Smooth muscle cell of the umbilical artery (primary cell): ENCODE measurements at places on chromosomes 11 and 22. TPM values are rescaled to one million over a fixed set of nuclear protein-coding genes. Genes with fewer than 3 reads are reported as not detected.

Gene KDM4E
- not detected in 2 replicates for total RNA-seq

Gene LRRC10B
- total RNA-seq: 0.09 TPM in 1 of 2 replicates, not detected in the other

Gene UBQLNL
- total RNA-seq: 0.05 and 0.30 TPM in 2 replicates

Gene HSPB2
- total RNA-seq: under 0.01 and 0.14 TPM in 2 replicates

Gene KDELR3
- 160 and 218 TPM in 2 replicates for total RNA-seq

Gene DDTL
- 0.59 and 0.60 TPM in 2 replicates for total RNA-seq

Gene APOL4
- under 0.01 TPM in 1 of 2 replicates, not detected in the other for total RNA-seq

Gene GDPD4
- total RNA-seq: 0.69 TPM in 1 of 2 replicates, not detected in the other

Gene TREH
- not detected in 2 replicates for total RNA-seq

Gene TBRG1
- 26.7 and 29.4 TPM in 2 replicates for total RNA-seq

Gene C22orf42
- total RNA-seq: not detected in 2 replicates

Gene RFPL2
- not detected in 2 replicates for total RNA-seq

Gene GPHA2
- total RNA-seq: not detected in 2 replicates

Gene KLHL35
- 2.9 and 3.3 TPM in 2 replicates for total RNA-seq

Gene NUP98
- 76.6 and 133 TPM in 2 replicates for total RNA-seq

Gene XKR3
- not detected in 2 replicates for total RNA-seq

Gene MPZL3
- total RNA-seq: 0.89 and 1.1 TPM in 2 replicates

Gene SYT12
- total RNA-seq: 0.14 and 0.30 TPM in 2 replicates

Gene MRGPRX3
- not detected in 2 replicates for total RNA-seq
